ENCODE measurements at places on chromosomes 3 and 15. TPM values are rescaled to one million over a fixed set of nuclear protein-coding genes. Genes with fewer than 3 reads are reported as not detected.
A peak's percentile ranks its signal among the peaks of the same experiment; 100 is the strongest.

DNA sequence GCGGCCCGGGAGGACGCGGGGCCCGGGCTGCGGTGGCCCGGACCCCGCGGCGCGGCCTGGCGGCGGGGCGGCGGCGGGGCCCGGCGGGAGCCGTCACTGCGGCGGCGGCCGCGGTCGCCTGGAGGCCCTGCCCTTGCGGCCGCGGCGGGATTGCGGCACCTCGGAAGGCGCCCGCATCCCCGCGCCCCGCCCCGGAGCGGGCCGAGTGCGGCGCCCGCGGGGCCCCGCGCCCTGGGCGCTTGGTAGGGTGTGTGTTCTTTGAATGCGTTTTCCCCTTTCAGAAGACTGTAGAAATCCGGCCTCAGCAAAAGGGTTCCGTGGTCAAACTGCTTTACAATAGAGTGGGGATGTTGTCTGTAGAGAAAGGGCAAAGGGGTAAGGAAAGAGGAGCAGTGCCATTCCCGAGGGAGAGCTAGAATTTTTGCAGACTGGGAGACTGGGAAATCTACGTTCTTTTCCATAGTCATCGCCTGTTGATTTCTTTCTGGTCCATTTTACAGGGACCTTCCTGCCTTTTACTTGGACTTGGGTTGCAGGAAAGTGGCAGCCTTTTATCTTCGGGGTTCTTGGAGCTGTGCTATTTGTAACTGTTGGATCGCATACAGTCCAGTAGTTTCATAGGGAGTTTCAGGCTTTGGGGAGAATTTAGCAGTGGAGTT is 630 bp downstream of the SNRK start:
- H3K4me3 ChIP-seq: peak overlapping the region; percentile 82
- no peaks in the 10 kb centered on the region for H3K27me3 ChIP-seq
- no peaks in the 10 kb centered on the region for H3K36me3 ChIP-seq

DNA sequence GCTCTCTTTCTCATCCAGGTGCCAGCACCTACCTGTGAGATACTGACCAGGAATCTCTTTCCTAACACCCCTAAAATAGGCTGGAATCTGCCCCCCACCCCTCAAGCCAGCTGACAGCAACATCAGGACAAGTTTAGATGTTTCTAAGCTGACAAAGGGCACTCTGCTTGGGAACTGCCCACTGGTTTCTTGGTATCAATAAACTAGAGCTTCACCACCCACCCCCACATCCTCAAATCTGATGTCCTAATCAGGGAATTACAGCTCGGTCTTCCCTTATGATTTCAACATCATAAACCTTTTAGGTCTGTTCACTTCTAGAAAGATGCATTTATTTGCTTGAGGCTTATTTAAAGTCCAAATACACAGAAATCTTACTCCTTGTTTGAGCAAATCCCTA is 34.7 kb downstream of the CEP19 start:
- H3K27ac ChIP-seq: no peak overlapping the region
- no peak overlapping the region for H3K4me3 ChIP-seq
- DNase-seq: no peak
- H3K36me3 ChIP-seq: no peaks in the 10 kb centered on the region
- no peaks in the 10 kb centered on the region for H3K27me3 ChIP-seq
- no peaks in the 10 kb centered on the region for H3K4me1 ChIP-seq

GRCh38 chr15:39326306-39326975 is 254.4 kb upstream of the THBS1 start:
- H3K4me3 ChIP-seq: no peak overlapping the region
- H3K4me1 ChIP-seq: no peaks in the 10 kb centered on the region
- H3K36me3 ChIP-seq: no peaks in the 10 kb centered on the region
- H3K27ac ChIP-seq: no peak overlapping the region

GRCh38 chr3:113439606-113440005 is 1.7 kb downstream of the CFAP44 start:
- peak; percentile 8 for DNase-seq
- no peaks in the 10 kb centered on the region for H3K4me1 ChIP-seq
- no peaks in the 10 kb centered on the region for H3K36me3 ChIP-seq
- H3K27me3 ChIP-seq: no peaks in the 10 kb centered on the region

GRCh38 chr15:88741671-88742070 is 61.6 kb upstream of the ACAN start:
- no peak overlapping the region for H3K4me3 ChIP-seq
- no peaks in the 10 kb centered on the region for H3K4me1 ChIP-seq
- no peaks in the 10 kb centered on the region for H3K27me3 ChIP-seq
- no peak for DNase-seq
- no peak overlapping the region for H3K27ac ChIP-seq
- H3K36me3 ChIP-seq: no peaks in the 10 kb centered on the region

KCNAB1 gene
- total RNA-seq: 6.6 TPM

DNA sequence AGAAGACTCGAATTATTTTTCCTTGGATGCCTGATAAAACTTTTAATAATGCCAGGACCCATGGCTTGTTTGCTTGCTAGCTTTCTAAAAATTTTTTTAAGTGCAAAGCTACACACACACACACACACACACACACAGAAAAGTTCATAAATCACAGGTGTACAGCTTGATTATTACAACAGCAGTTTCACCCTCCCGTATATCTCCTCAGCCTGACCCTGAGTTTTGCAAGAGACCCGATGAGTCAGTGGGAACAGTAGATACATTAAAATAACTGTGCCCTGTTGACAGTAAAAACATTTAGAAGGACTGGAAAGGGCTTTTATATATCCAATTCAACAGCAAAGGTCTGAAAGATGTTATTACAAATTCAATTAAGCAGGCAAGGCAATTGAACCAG is 46.7 kb downstream of the EMC4 start:
- H3K27ac ChIP-seq: no peak overlapping the region
- no peaks in the 10 kb centered on the region for H3K36me3 ChIP-seq

PRSS50 gene
- total RNA-seq: 0.35 TPM

TNFAIP8L3 gene
- 8.9 TPM for total RNA-seq

RETNLB gene
- total RNA-seq: not detected

GRCh38 chr3:167736997-167737396 is 1.5 kb downstream of the SERPINI1 start:
- no peak overlapping the region for H3K27ac ChIP-seq
- peak overlapping the region; percentile 92 for H3K4me3 ChIP-seq
- DNase-seq: no peak
- no peaks in the 10 kb centered on the region for H3K36me3 ChIP-seq
- no peaks in the 10 kb centered on the region for H3K27me3 ChIP-seq

DNA sequence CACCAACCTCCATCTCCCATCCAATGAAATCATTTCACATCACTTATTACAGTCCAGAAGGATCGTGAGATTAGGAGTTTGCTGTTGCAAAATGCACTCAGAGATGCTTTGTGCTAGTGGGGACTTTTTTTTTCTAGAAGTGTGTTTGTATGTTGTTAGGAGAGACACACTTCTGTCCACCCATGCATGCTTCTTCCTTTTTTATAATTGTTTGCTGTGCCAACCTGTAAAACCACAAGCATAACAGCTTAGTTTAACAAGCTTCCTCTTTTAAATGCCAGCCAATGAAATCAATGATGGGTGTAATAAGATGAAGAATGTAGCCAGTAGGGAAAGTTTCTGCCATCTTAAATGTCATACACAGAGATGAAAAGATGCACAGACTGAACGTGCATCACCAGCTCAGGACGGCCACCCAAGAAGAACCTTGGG is 305.6 kb upstream of the STT3B start:
- no peak overlapping the region for H3K27ac ChIP-seq
- H3K4me1 ChIP-seq: no peaks in the 10 kb centered on the region
- DNase-seq: no peak
- H3K4me3 ChIP-seq: no peak overlapping the region

DNA sequence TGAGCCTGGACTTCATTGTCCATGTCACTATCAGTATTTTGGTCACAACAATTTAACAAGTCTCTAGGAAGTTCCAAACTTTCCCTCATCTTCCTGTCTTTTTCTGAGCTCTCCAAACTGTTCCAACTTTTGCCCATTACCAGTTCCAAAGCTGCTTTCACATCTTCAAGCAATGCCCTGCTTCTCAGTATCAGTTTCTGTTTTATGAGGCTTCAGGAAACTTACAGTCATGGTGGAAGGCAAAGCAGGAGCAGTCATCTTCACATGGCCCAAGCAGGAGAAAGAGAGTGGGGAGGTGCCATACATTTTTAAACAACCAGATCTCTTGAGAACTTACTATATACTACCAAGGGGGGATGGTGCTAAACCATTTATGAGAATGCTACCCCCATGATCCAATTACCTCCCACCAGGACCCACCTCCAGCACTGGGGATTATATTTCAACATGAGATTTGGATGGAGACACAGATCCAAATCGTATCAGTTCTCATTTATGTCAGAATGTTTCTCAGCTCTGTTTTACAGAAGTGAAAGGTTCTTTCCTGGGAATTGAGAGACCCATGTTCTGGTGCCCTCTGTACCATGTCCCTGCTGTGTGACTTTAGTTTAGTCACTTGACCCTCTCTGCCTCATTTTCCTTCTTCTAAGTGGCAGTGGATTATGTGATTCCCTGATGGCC is 169.7 kb downstream of the PLCL2 start:
- H3K27me3 ChIP-seq: no peaks in the 10 kb centered on the region
- no peak overlapping the region for H3K4me3 ChIP-seq
- no peaks in the 10 kb centered on the region for H3K4me1 ChIP-seq
- no peak overlapping the region for H3K27ac ChIP-seq

DNA sequence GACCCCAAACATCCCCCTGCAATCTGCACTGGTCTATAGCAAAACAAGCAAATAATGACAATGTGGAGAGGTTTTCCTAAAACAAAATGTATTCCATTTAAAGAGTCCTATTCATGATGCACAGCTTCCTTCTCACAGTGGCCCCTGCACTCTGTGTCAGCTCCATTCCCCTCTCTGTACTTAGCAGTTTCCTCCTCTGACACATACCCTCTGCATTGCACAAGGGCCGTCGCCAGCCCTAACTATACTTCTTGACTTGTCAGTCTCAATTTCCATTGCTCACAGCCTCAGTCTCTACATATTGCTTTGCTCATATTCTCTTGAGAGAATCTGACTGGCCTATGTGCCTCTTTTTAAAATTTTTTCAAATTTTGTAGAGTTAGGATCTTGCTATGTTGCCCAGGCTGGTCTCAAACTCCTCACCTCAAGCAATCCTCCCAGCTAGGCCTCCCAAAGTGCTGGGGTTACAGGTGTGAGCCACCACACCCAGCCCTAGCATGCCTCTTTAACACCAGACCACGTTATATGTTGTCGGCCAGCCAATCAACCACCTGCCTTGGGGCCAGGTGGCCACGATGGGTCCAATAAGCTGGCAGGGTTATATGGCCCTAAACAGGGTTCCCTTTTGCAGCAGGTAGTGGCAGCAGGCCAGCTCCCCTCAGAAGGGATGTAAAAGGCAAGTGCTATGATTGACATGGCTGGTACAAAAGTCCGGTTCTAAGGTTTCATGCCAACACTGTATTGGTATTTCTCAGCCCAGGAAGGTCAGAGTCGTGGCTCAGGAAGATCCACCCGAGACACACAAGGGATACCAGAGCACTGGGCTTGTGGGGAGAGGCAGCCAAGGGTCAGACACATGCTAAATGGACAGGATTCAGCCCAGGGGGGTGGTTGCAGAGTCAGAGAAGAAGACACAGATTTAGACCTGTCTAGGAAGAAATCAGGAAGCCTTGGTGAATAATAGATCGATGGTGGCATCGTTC is 59.0 kb upstream of the SMAD3 start:
- H3K27me3 ChIP-seq: no peaks in the 10 kb centered on the region
- DNase-seq: no peak
- peaks cover 3% of the 10 kb centered on the region for H3K4me1 ChIP-seq
- H3K36me3 ChIP-seq: no peaks in the 10 kb centered on the region
- H3K27ac ChIP-seq: no peak overlapping the region

DNA sequence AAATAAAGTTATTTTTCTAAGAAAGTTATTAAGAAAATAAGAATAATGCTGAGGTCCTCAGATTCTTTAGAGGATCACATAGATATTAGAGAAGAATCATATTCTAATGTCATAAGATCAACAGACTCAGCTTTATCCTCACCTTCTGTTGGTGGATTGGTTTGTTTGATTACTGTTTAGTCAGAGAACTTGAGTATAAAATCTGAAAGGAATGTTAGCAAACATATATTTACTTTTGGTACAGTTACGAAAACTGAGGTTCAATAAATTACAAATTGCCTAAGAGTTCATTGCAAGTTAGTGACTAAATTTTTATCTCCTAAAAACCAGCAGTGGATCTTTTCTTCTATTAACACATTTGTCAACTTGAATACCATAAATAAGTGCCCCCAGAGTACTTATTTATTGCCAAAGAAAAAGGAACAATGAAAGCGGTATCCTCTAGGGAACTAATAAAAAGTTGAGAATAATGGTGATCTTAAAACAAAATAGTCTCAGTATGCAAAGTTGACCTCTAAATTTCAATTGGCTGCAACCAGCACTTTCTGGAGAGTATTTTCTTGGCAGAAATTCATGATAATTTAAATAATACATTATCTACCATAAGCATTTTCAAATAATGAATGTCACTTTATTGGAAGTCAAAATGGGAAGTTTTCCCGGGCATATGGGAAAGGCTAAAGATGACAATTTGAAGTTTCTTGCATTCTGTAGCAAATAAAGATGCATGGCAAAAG is 296.8 kb downstream of the OTOL1 start:
- DNase-seq: no peak
- no peak overlapping the region for H3K4me3 ChIP-seq
- H3K36me3 ChIP-seq: no peaks in the 10 kb centered on the region
- H3K4me1 ChIP-seq: no peaks in the 10 kb centered on the region
- no peaks in the 10 kb centered on the region for H3K27me3 ChIP-seq

SEMA3G gene
- total RNA-seq: 25.7 TPM

GRCh38 chr15:34647569-34648293 is 64.3 kb upstream of the GOLGA8B start:
- no peaks in the 10 kb centered on the region for H3K4me1 ChIP-seq
- H3K4me3 ChIP-seq: no peak overlapping the region
- no peak for DNase-seq
- H3K27ac ChIP-seq: no peak overlapping the region
- H3K27me3 ChIP-seq: no peaks in the 10 kb centered on the region

SPTBN5 gene
- 1.2 TPM for total RNA-seq

GABRR3 gene
- not detected for total RNA-seq

GRCh38 chr3:176447369-176447768 is 749.9 kb downstream of the TBL1XR1 start:
- H3K4me1 ChIP-seq: no peaks in the 10 kb centered on the region
- no peaks in the 10 kb centered on the region for H3K27me3 ChIP-seq
- no peaks in the 10 kb centered on the region for H3K36me3 ChIP-seq

DNA sequence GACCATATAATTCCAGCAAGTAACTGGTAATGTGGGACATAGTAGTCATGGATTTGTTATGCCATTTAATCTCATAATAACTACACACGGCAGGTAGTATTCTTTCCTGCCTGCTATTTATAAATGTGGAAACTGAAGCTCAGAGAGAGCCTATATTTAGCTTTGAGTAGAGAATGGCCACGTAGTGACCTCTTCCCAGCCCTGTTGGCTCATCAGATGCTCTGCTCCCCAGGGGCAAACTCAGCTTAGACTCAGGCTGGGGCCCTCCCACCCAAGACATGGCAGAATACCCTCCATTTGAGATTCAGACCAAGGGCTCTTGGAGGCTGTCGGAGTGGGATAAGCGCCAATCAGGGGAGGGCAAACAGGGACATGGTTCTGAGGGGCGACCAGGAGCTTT is 17.3 kb upstream of the HDAC11 start:
- H3K4me1 ChIP-seq: peaks cover 4% of the 10 kb centered on the region
- no peak overlapping the region for H3K4me3 ChIP-seq
- no peaks in the 10 kb centered on the region for H3K27me3 ChIP-seq
- no peak overlapping the region for H3K27ac ChIP-seq
